Pulmonary artery endothelial cell (primary cell): ENCODE measurements at places on chromosomes 3 and 15. TPM values are rescaled to one million over a fixed set of nuclear protein-coding genes. Genes with fewer than 3 reads are reported as not detected.

ZNF501 gene
- 3.6 and 6.7 TPM in 2 replicates for total RNA-seq

PLSCR2 gene
- total RNA-seq, result not detected in 2 replicates

SLC38A3 gene
- 0.07 TPM in 1 of 2 replicates, not detected in the other for total RNA-seq

CTXN2 gene
- total RNA-seq, result under 0.01 TPM in 1 of 2 replicates, not detected in the other

ITGA11 gene
- 0.20 and 0.39 TPM in 2 replicates for total RNA-seq

AQR gene
- 23.8 and 31.0 TPM in 2 replicates for total RNA-seq

MASP1 gene
- 0.20 and 0.46 TPM in 2 replicates for total RNA-seq

CKMT1B gene
- not detected in 2 replicates for total RNA-seq

CYP19A1 gene
- total RNA-seq, result not detected in 2 replicates

KLHL6 gene
- total RNA-seq, result 5.7 and 7.7 TPM in 2 replicates

SLC41A3 gene
- total RNA-seq, result 55.3 and 58.8 TPM in 2 replicates

SLC28A1 gene
- total RNA-seq, result not detected in 2 replicates

- no peak for DNase-seq
These were observed 233.4 kb downstream of the CACNA2D3 start for GRCh38 chr3:54355800-54356199.

GRCh38 chr3:105385179-105385578 is 18.5 kb downstream of the ALCAM start:
- DNase-seq, result no peak

DNA sequence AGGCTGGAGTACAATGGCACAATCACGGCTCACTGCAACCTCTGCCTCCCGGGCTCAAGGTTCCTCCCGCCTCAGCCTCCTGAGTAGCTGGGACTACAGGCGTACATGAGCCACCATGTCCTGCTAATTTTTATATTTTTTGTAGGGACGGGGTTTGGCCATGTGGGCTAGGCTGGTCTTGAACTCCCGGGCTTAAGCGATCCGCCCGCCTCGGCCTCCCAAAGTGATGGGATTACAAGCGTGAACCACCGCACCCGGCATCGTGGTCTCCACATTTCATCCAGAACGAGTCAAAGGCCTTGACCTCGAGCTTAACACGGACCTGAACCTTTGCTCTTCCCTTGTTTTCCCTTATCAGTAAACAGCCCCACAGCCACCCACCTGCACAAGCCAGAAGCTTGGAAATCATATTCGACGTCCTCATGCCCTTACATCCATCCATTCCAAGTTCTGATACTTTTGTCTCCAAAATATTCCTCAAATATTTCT is 1.4 kb upstream of the PTPN23 start:
- DNase-seq, result no peak

DNA sequence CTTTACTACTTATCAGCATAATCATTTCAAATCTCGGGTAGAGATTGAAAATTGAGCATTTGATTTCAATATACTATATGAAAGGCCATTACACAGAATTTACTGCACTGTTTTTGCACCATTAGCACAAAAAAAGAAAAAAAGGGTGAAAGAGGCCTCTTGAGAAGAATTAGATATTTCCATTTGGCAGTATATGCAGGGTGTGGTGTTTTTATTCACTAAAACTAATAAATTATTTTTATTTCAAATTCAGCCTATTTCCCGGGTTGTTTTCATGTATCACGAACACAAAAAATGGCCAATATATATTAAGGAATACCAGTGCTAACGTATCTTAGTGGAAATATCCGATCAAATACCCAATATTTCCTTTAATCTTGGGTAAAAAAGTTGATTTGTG is 110.5 kb upstream of the TBL1XR1 start:
- no peak for DNase-seq

DNA sequence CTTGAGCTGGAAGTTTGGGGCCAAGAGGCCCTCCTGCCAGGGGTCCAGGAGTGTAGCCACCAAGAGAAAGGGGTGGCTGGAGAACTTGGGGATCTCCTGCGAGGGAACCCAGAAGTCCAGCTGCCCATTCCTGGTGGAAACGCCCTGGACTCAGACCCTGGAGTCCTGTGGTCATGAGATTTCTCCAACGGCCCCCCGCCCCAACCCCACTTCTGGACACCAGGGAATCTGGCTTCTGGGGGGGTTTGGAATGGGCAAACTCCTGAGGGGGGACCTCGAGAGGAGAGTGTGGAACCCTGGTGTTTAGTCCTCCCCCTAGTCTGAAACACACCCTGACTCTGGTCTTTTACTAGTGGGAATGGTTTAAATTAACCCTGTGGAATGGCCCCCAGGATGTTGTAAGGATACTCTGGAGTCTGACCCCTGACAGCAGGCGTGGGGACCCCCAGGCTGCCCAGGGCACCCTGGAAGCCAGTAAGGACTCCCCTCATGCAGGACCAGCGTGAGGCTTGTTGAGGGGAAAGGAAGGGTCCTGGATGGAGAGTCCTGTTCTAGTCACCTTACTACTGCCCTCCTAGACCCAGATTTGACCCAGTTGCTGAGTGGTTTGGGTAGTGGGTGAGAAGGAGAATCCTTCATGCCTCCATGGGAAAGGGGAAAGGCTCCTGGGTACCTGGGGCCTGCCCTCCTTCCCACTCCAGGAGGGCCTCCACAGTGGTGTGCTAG is 540 bp downstream of the KLHDC8B start:
- DNase-seq, result no peak

GRCh38 chr3:67598814-67599556 is 55.4 kb downstream of the SUCLG2 start:
- DNase-seq, result no peak

- DNase-seq, result no peak
These were observed 57.2 kb downstream of the IL16 start for GRCh38 chr15:81253846-81254245.

GRCh38 chr3:100526613-100527346 is 34.4 kb downstream of the TMEM45A start:
- DNase-seq, result no peak

GRCh38 chr3:150396956-150397550 is 11.0 kb upstream of the TSC22D2 start:
- no peak for DNase-seq

DNA sequence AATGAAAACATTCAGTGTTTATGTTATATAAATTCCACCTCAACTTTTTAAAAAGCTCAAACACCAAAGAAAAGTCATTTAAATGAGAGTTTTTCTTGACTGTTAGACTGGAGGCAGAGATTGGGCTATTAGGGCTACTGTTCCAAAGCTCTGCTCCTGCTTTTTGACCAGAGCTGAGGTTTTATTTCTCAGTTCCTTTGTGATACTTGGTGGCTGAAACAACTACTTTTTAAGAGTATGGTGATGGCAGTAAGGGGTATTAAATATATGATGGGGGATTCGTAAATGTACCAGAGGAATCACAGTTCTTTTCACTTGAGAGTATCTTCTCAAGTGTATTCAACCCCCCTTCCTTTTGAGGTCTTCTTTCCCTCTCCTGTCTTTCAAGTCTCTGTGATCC is 186.1 kb upstream of the CGNL1 start:
- DNase-seq, result no peak

- DNase-seq, result no peak
These were observed 25.4 kb downstream of the SEC61A1 start for GRCh38 chr3:128077665-128078064.

GRCh38 chr3:177515786-177516157 is 318.5 kb upstream of the TBL1XR1 start:
- no peak for DNase-seq

DNA sequence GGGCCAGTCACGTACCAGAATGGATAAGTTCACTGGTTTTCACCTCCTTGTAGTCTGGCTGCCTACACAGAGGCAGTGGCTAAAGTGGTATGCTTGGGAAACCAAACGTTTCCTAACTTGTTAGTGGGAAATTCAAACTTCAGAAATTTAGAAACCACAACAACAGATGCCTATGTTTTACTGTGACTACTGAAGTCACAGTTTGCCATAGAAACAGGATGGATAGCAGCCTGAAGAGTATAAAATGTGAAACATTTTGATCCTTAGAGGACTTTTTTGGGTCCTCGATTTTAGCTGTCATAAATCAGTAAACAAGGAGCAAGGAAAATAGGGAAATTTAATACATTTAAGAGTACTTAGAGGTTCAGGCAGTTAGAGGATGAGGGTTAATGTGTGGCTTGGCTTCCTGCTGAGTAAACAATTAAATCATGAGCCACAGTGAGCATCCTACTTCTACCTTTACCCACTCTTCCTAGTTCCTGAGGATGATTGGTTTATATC is 48.6 kb downstream of the CMSS1 start:
- no peak for DNase-seq

DNA sequence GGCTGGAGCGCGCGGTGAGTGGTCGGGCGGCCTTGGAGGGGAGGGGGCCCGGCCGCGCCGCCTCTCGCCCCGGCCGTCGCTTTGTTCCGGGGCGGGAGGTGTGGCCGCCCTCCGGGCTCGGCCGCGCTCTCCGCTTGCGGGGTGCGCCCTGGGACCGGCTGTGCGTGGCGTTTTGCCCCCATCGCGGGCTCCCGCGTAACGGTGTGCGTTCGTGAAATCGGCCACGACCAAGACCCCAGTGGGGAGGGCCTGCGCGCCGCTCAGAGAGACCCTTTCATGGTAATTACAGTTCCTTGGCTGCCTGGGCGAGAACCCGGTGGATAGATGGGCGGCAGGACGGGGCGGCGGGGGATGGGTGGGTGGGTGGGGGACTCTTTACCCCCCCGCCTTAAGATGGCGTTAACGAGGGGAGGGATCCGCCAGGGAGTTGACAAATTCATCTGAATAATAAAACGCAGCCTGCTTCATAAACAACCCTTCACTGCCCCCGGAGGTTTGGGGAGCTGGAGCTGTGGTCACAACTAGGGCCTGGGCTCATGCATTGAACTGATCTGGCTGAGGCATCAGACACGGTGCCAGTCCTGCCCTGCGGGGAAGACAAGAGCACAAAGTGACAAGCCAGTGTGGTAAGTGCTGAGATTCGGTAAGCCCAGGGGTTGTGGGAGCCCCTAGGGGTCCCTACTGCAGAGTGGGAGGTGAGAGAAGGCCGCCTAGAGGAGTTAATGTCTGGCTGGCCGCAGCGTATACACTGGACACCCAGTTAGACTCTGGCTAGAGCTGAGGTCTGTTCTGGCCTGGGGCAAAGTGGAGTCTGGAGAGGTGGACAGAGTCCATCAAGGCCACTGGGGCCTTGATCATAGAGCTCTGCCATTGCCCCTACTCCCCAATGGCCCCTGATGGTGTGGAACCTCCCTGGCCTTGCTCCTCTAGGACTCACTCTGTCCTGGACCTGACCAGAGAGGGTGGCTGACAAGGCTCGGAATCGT is 668 bp downstream of the MRAS start:
- DNase-seq, result no peak

DNA sequence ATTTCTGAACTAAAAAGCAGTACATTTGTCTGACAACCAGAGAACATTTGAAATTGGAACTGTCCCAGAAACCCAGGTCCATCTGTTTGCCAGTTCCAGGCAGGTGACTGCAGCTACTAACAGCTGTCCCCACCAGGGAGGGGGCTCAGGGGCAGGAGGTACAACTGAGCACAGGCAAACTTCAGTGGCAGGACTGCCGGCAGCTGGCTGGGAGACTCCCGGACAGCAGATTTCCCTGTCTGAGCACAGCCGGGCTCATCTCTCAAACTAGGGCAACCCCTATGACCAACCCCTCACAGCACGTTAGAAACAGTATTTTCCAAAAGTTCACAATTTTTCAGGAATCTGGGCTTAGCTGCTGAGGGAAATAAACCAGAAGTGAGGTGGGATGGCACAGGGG is 88.8 kb downstream of the MEGF11 start:
- DNase-seq, result no peak

DNA sequence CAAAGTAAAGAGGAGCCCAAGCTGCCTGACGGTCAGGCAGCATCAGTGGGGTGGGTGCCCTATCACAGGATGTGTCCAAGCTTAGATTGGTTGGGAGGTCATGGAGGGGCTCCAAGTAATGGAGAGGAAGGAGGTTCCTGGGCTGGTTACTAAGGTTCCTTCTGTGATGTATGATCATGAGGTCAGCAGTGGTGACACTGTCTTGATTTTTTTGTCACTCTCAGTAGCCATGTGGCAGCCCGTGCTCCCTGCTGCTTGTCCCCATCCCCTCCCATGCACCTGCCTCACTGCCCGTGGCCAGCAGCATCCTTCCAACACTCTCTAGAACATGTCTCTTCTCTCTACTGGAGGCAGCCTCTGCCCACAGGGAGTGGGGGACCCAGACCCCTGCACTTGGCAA is 261.7 kb downstream of the TLE3 start:
- no peak for DNase-seq

GRCh38 chr15:92797168-92798052 is 102.7 kb upstream of the CHD2 start:
- DNase-seq, result peak; percentile 27

DNA sequence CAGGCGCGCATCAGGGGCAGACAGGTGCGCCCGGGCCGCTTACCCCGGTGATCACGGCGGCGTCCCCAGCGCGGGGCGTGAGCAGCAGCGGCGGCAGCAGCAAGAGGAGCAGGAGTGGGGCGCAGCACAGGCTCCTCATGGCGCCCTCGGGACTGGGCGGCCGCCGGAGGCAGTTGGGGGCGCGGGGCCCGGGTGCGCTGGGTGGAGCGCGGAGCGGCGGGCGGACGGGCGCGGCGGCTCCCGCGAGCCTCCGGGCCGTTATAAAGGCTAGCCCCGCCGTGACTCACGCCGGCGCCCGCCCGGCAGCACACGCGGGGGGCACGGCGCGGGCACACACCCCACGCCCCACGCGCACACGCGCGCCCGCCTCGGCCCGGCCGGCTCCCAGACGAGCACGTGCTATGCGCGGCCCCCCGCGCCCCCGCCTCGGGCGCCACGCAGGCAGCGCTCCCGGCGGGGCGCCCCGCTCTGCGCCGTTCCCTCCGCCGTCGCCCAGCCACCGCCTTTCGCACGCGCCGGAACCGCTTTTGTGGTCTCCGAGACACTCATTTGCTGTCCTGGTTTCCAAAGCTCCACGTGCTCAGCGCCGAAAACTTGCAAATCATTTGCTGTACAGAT is at the start of gene PROK2:
Gene PROK2, minus strand, starts transcription at position 235 of the 618 bp plus-strand sequence. Its CDS starts 96 bp downstream, at position 139.
- no peak for DNase-seq

- DNase-seq, result no peak
These were observed 163.3 kb downstream of the ARRDC4 start for GRCh38 chr15:98123834-98124233.

- no peak for DNase-seq
These were observed 6.6 kb downstream of the GPX1 start for GRCh38 chr3:49351521-49352011.
